Panc1 (cell line): ENCODE measurements at places on chromosomes 12 and 14. TPM values are rescaled to one million over a fixed set of nuclear protein-coding genes. Genes with fewer than 3 reads are reported as not detected.

GRCh38 chr12:96164951-96165811 is 29.0 kb upstream of the ELK3 start:
- no peak overlapping the region for H3K27ac ChIP-seq
- H3K27me3 ChIP-seq, result no peaks in the 10 kb centered on the region
- no peaks in the 10 kb centered on the region for H3K4me1 ChIP-seq

GRCh38 chr12:103586791-103587370 is at the start of gene STAB2:
Gene STAB2 (plus strand): TSS chr12:103587273. CDS start chr12:103587477, 204 bp downstream.
- H3K36me3 ChIP-seq, result no peaks in the 10 kb centered on the region
- no peak within 1 kb of the TSS for H3K27ac ChIP-seq
- no peaks in the 10 kb centered on the region for H3K4me1 ChIP-seq
- DNase-seq, result no peak
- H3K27me3 ChIP-seq, result peaks cover 29% of the 10 kb centered on the region
- H3K4me3 ChIP-seq, result no peak within 1 kb of the TSS

- H3K36me3 ChIP-seq, result no peaks in the 10 kb centered on the region
- DNase-seq, result no peak
- no peak overlapping the region for H3K27ac ChIP-seq
- H3K4me3 ChIP-seq, result no peak overlapping the region
- peaks cover 15% of the 10 kb centered on the region for H3K4me1 ChIP-seq
These were observed 58.7 kb upstream of the BEGAIN start for GRCh38 chr14:100645982-100646314.

DNA sequence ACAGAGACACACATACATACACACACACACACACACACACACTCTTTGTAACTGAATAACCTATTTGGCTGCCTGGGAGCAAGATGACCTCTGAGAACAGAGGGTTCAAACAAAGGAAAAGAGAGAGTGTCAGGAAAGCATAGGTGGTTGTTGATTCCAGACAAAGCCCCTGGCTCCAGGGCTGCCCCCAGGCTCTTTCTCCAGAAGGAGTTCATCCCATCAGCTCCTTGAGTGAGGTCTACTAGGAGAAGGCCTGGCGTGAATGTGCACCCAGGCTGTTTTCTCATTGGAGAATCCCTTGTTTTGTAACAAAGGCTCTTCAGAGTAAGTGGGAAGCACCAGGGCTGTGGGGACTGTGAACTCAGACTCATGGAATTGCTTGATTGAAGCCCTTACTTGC is 151.9 kb downstream of the EMP1 start:
- no peak overlapping the region for H3K4me3 ChIP-seq
- no peak overlapping the region for H3K27ac ChIP-seq
- no peaks in the 10 kb centered on the region for H3K36me3 ChIP-seq

- no peak for DNase-seq
- H3K27me3 ChIP-seq, result peaks cover 13% of the 10 kb centered on the region
- H3K4me1 ChIP-seq, result no peaks in the 10 kb centered on the region
- H3K27ac ChIP-seq, result no peak overlapping the region
These were observed 902 bp downstream of the EML5 start for GRCh38 chr14:88791629-88792472.

The RPGRIP1 gene
- total RNA-seq, result 0.28 TPM

The SLC5A8 gene
- not detected for total RNA-seq

The CPM gene
- total RNA-seq, result 11.2 TPM
